Cortex of kidney (tissue), 1 donor: ENCODE measurements at places on chromosomes 2 and 18.

GRCh38 chr2:207265869-207266268 is 100.1 kb upstream of the KLF7 start:
- no peak for DNase-seq

DNA sequence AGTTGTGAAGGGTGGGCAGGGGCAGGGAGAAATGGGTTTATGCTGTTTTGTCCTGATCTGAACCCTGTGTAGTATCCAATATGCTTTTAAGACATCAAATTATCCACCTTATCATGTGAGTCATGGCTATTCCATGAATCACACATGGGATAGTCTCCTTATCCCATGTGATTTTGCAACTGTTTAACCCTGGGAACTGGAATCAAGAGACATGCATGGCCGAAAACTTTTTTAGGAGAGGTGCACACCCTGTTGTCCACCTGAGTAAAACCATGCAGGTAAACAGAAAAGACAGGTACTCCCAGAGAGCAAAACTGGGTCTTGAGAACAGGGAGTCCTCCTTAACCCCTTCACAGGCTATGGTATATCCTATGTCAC is 490.6 kb upstream of the HS6ST1 start:
- no peak for DNase-seq

GRCh38 chr2:216583606-216584005 is 49.6 kb upstream of the IGFBP2 start:
- no peak for DNase-seq

GRCh38 chr2:223941579-223942277 is 3.4 kb downstream of the WDFY1 start:
- DNase-seq = no peak

GRCh38 chr2:98334439-98335078 is 11.7 kb upstream of the CNGA3 start:
- no peak for DNase-seq

DNA sequence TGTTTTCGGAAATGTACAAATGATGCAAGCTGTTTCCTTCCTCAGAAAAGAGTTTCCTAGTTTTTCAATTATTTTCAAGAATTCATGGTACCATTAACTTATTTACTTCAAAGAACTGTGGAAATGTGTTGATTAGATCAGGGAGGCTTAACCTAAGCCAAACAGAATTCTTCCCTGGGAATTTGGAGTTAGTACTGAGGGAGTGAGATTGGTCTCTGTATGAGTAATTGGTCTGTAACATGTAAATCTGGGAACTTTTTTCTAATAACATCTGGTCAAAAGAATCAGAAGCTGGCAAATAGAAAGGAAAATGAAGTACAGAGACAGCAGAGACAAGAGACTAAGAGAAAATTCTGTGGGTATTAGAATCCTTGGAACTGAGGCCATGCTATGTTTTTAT is 145.8 kb downstream of the BABAM2 start:
- no peak for DNase-seq

GRCh38 chr2:29509397-29509796 is 394.2 kb downstream of the CLIP4 start:
- DNase-seq = no peak

- no peak for DNase-seq
These were observed 3.0 kb downstream of the COL5A2 start for GRCh38 chr2:189176516-189176915.

DNA sequence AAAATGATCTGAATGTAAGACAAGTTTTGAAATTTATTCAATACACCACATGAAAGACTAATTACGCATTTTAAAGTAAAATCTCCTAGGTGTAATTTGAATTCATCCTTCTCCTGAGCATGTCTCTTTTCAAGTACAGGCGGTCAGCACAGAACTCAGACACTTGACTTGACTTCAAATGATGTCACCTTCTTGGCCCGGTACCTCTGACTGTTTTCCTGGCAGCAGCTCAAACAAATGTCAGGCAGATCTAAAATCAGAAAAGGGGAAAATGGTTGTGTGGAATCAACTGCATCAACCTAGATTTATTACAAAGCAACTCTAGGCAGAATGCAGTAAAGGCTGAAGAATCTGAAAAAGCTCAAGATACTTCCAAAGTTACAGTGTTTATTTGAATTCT is 11.4 kb upstream of the PROKR1 start:
- no peak for DNase-seq

DNA sequence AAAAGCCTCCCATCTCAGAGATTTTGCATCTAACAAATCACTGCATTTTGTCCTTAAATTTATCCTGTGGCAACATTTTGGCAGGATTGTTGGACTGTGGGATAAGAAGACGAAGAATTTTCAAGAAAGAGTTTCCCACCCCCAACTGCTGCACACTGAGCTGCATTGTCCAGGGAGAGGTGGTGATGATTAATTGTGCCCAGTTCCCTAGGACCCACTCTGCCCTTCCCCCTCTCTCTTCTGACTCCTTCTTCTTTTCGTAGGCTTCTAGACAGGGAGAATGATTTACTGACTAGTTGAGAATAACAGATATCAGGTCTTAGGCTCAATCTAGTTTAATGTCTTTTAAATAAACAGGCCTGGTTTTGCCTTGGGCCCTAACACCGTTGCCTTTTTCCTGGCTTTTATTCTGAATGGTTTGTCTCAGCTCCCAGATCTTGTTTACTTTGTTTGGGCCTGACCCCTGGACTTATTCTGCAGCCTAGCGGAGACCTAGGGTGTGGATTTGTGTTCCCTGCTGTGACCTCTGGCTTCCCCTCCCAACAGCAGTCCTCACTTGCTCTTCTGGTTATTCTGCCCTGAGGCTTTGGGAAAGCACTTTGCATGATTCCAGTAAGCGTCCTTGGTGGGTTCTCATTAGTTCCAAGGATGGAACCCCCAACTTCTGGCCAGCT is 233.3 kb downstream of the INSIG2 start:
- no peak for DNase-seq

DNA sequence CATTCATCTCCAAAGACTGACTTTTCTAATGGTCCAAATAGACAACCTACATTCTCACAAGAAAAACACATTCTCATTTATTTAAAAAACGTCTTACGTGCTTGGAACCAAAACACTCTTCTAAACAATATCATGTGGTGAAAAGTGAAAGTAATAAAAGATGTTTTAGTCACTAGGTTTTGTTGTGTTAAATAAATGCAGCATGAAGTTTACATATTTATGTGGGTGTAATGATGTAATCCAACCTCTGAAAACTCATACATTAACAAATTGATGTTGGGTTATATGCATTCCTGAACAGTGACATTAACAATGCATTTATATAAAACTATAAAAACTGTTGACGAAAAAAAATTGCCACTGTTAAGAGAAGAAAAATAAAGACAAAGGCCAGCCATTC is 55.1 kb upstream of the ACVR2A start:
- DNase-seq = no peak

GRCh38 chr2:88483200-88483599 is 30.7 kb upstream of the FOXI3 start:
- DNase-seq = no peak

- no peak for DNase-seq
These were observed 43.9 kb downstream of the SS18 start for GRCh38 chr18:26046419-26047077.

GRCh38 chr18:48657447-48658120 is 118.8 kb downstream of the CTIF start:
- no peak for DNase-seq

DNA sequence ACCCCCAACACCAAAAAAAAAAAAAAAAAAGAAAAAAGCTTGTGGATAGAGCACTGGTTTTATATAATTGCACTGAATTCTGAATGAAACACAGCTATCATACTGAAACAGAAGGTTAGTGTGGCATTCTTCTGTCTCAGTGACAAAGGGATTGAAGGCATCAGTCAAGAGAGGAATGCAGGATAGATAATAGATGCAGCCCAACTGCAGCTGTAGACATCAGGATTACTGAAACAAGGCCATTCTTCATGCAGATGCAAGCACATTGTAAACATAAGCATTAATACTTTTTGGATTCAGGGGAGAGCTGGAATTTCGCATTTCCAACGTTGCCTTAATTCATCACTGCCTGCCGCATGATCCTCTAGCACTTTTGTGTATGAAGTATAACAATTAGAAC is 897.4 kb upstream of the KLHL29 start:
- no peak for DNase-seq

DNA sequence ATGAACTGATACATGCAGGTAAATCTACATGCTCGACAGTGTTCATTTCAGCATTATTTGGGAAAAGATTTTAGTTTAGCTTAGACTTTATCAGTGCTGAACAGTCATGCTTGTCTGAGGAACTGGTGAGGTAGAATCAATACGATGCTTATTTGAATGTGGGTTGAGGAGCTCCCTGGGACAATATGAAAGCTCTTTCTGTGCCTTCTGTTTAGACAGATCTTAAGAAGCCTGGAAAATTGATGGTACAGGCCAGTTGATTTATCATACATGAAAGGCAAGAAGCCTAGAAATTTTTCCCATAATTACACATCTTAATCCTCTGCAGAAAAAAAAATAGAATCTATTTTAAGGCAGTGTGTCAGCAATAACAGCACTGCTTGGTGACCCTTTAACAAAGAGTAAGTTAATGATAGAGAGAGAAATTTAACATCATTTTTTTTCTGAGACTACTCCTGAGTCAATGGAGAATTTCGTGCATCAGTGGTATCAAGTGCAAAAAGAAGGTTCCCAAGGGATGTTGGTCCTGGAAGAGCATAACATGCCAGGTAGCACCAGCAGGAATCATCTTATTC is 252.2 kb upstream of the CDH20 start:
- no peak for DNase-seq

DNA sequence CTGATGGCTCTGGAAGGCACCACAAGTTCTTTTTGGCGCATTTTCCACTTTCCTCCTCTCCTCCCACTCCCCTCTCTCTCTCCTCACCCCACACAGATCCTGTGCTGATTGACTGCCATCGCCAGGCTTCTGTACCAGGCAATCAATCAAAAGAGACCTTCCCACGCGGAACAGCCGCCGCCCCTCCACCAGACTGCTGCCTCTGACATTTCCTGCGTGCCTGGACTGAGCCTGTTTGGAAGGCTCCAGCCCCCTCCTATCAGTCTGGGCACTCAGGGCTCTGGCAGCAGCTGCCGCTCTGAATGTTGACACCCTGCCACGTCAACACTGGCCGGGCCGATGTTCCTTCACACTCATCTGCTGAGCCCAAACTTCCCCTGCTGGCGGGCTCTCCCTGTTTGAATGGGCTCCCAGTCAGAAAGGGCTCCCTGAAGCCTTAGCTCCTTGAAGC is 467.7 kb downstream of the EPHA4 start:
- DNase-seq = no peak

- no peak for DNase-seq
These were observed 535.6 kb upstream of the FSIP2 start for GRCh38 chr2:185202945-185203528.

DNA sequence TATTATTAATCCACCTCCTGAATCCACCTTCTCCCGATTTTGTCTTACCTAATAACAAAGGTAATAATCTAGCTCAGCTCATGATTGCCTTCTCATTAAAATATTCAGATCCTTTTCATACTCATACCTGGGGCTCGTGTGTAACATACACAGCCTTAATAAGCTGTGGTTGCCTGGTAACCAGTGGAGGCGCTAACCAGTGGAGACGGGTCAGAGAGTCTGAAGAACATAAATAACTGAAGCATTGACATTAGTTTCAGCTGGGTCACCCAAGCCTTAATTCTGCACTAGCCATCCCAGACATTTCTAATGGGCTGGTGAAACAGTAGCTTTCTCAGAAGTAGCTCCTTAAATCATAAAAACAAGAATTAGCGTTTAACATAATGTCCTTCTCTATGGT is 14.8 kb upstream of the DTNA start:
- no peak for DNase-seq
